ENCODE measurements at places on chromosomes 12 and 14.
A peak's percentile ranks its signal among the peaks of the same experiment; 100 is the strongest.

DNA sequence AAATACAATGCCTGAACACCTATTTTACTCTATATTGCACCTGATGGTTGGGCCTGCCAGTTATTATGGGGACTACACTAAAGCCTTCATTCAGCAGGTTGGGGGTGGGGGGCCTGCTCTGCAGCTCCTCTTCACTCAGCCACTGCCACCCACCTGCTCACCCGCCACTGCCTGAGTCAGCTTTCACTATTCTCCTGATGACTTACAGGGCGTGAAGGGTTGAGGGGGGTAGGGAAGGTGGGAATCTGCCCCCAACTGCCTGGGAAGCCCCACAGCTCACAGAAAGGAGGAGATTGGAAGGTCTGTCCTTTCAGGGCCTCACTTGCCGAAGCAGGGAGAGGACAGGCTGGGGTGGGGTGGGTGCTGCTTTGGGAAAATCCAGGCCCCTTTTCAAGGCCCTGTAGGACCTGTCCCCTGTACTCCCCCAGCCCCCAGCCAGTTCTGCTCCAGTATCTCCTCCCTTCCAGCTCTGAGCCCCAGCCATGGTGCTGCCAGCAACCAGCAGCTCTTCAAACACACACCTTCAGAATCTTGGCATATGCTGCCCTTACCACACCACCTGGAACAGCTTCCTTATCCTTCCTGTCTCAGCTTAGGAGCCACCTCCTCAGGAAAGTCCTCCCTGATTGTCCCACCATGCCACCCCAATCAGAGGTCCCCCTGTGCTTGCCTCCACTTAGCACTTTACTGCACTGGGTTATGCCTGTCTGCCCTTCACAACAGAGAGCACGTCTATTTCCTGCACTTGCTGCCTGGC, 33.1 kb downstream of the IRF2BPL start:
- DNase-seq: no peak

DNA sequence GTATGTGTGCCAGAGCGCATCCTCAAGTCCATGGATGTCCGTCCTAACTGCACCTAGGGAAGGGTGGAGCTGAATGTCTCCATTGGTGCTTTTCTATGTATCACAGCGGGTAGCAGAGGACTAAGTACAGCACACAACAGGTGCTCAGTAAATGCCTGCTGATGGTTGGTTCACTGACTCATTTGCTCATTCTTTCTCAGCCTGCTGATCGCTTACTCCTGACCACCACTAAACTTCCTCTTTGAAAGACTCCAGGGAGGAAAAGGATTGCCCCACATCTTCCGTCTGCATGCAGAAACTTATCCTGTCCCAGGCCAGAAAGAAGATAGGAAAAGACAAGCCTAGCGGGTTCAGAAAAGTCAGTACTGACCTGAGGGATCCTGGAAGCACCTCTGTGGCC, 66.3 kb downstream of the B4GALNT3 start:
- no peak for DNase-seq

- DNase-seq: no peak
Observed at GRCh38 chr14:24853446-24853845, 196.5 kb downstream of the STXBP6 start.

- DNase-seq: peak; percentile 86
Observed at GRCh38 chr14:31692376-31692781, 131.2 kb downstream of the NUBPL start.

DNA sequence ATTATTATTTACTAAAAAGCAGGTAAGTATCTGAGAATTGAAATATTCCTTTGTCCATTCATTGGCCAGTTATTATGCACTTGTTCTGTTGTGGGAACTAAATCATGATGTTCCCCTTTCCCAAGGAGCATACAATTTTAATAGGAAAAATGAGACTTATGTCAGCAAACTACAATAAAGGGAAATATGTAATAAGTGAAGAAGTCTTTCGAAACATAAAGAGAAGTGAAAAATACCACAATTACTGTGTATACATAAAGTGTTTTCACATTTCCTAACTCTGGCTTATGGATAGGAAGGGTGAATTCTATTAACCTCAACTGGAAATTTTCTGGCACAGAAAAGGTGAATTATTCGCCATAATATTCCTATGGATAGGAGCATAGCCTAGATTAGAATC, 78.4 kb upstream of the DNM1L start:
- no peak for DNase-seq

DNA sequence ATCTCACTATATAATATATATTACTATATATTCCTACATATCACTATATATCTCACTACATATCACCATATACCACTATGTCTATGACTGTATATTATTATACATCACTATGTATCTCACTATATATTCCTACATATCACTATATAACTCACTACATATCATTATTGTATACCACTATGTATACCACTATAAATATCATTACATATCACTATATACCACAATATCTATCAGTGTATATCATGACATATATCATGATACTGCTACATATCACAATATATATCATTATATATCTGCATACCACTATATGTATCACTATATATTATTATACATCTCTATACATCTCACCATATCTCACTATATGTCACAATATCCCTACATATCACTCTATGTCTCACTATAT, 121.5 kb downstream of the ASCL4 start:
- DNase-seq: no peak

DNA sequence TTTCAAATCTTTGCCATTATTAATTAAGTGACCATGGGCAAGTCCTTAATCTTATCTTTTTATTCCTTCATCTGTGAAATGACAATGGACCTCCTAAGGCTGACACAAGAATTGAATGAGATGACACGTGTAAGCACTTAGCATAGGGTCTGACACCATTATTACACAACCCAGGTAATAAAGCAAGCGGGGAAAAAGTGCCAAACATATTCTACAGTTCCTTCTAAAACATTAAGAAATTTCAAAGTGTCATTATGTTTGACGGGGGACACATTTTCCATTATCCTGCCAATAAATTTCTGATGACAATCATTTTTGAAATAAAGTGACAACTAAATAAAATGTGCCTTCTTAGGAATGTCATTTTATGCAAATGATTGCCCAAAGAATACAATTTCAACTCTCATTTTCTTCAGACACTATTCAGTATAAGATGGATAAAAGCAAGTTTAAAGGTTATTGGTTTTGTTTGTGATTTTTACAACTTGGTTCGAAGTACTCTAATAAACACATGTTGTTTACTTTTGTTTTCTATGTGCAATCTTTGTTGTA, 3.0 kb downstream of the ANKS1B start:
- DNase-seq: no peak

DNA sequence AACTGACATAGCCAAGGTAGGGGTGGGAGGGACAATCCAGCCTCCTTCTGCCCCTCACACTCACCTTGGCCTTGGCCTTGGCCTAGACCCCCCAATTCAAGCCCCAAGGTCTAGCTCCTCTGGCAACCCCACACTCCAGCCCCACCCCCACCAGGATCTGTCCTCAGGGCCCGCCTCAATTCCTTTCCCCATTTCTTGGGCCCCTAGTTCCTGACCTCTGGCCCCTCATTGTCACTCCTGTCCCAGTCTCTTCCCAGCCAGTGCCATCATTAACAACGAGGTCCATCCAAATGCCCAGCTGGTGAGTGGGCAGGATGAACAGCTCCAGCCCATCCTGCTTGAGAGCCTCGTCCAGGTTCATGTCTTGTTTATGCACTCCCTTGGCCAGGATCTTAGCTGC, 6.8 kb upstream of the GDF11 start:
- DNase-seq: no peak

GRCh38 chr12:125463386-125463785, 398.2 kb downstream of the AACS start:
- DNase-seq: no peak

- peak; percentile 34 for DNase-seq
Observed at GRCh38 chr12:107992870-107993451, 136.1 kb upstream of the WSCD2 start.

DNA sequence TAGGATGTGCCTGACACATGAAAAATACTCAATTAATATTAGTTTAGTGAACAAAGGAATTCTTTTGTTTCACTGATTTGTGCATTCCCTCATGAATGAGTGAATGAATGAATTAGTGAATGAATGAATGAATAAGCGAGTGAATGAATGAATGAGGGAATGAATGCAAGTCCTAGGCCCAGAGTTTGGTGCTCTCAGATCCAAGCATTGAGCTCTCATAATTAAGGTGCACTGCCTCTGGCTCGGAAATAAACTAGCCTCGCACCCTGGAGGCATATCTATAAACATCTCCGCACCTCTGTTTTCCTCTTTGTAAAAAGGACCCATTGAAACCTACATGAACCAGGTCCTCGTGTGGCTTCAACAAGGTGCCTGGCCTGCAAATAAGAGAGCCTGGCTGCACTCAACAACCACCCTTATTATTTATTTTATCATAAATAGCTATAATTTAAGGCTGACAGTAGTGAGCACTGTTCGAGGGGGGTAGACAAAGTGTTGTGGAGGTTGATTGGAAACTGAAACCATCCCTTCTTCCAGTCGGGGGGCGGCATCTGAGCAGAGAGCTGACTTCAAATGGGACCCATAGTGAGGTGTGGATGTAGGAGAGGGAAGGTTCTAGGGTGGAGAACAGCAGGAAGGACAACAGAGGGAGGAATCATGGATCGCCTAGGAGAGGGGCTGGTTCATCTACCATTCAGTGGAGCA, 316.8 kb downstream of the BCL11B start:
- DNase-seq: no peak

GRCh38 chr14:81565441-81566290, 32.0 kb upstream of the SEL1L start:
- DNase-seq: peak; percentile 85

- peak; percentile 85 for DNase-seq
Observed at GRCh38 chr12:6074427-6074826, 50.0 kb downstream of the VWF start.

DNA sequence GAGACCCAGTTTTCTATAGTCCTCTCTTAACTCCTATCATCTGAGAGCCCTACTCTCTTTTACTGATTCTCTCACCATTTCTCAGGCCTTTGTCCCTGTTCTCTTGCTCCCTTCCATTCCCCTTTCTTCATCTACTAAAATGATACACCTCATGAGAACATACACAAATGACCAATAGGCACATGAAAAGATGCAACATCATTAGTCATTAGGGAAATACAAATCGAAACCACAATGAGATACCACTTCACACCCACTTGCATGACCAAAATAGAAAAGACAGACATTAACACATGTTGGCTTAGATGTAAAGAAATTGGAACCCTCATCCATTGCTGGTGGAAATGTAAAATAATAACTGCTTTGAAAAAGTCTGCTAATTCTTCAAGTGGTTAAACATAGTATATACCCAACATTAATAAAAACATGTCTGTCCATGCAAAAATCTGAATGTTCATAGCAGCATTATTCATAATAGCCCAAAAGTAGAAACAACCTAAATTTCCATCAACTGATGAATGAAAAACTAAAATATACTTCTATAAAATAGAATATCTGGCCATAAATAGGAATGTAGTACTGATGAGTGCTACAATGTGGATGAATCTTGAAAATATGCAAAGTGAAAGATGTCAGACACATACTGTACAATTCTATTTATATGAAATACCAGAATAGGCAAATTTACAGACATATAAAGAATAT, 66.0 kb downstream of the DENND5B start:
- DNase-seq: no peak

DNA sequence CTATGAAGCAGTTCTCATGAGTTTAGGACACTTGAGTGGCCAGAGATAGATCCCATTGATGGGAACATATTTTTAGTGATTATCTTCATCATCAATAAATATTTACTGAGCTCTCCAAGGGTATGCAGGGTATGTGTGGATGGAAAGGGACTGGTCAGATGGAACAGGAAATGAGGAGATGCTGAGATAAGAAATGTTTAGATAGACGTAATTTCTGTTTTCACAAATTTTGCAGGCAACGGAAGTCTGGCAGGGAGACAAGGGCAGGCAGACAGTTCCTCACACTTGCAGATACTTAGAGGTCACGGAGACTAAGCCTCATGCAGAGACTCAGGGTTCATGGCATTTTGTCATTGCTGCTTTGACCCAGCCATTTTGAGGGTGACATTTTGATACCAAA, 24.3 kb downstream of the BCL2L14 start:
- no peak for DNase-seq

GRCh38 chr14:52175982-52176502, 91.5 kb upstream of the PTGDR start:
- DNase-seq: no peak

DNA sequence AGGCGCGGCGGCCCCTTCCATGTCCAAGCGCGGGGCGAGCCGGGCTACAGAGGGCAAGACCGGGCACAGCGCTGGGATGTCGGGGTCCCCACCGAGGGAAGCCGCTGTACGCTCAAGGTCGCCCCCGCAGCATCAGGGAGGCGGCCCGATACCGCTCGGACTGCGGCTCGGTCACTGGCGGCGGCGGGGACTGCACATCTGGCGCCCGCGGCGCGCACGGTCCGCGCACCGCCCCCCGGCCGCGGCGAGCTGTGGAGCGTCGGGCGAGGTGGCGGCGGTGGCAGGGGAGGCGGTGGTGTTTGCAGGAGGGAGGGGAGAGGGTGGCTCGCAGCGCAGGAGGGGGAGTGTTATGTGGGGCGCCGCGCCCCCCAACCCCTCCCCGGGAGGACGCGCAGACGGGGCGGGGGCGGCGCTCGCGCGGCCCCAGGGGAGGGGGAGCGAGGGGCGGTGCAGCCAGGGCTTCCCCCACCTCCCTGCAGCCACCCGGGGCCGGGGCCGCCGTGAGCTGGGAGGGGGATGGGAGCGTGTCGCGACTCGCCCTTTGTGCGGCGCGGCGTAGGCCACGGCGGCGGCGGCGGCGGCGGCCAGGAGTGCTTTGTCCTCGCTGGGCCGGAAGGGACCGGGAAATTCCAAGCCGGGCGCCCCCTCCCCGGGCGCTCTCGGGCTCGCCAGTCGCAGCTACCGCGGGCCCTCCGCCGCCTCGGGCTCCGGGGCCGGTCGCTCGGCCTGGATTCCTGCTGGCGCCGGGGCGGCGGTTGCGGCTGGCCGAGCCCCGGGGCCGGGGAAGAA, at the start of gene NUAK1:
Gene NUAK1 (minus strand): TSS at position 322 of the 789 bp plus-strand sequence. CDS start 301 bp downstream, at position 21.
- DNase-seq: peak; percentile 96

DNA sequence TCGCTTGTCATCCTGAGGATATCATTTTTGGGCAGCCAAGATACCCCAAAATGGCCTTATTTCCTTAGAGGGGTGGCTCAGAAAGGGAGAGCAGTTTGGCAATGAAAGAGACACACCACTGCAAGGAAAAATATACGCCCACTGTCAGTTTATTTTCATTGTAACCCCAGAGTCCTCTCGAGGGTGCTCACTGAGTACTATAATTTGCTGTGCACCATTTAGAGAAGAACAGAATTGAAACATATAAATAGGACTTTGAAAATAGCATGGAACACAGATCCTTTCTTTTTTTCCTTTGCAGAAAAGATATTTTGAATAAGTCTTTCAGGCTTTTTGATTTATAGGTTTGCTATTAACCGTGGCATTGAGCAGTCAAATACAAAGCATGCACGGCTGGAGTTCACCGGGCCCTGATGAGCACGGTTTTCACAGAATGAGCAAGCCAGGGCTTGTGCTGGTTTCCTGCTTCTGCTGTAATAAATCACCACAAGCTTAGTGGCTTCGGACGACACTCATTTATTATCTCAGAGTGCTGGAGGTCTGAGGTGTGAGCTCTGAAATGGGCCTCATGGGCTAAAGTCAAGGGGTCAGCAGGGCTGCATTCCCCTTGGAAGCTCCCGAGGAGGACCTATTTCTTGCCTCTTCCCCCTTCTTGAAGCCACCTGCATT, 152.3 kb downstream of the ZNF664 start:
- peak; percentile 57 for DNase-seq
